ENCODE measurements at places on chromosomes 2 and 18.

DNA sequence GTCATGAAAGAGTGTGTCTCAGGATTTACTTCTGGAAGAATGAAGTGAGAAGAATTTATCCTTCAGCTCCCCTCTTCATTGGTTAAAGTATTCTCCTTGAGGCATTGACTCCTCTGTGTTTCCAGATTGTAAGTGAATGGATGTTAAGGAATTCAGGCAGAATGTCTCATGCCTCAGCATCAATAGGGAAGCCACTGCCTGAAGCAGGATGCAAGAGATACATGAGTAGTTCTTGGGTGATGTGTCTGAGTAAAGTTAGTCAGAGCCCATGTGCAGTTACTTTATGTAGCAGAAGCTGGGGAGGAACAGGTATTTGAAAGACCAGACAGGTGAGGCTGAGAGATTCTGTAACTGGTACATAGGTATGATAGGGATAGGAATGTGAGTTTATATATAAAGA is 34.0 kb upstream of the TMEFF2 start:
- no peak for DNase-seq

DNA sequence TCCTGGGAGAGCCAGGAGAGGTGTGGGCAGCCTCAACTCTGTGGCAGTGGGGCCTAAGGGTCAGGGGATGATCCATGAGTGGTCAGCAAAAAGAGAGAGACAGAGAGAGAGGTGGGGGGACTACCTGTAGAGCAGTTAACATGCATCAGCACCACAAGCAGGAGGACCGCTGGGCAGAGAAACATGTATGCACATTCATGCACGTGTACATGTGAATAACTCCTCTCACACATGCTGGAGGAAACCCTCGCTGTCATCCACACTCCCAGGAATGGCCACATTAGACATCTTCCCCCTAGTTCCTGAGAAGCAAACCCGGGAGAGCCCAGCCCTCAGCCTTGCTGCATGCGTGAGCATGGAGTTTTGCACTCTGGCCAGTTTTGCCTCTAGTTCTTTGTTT is 166.1 kb downstream of the SMAD7 start:
- no peak for DNase-seq

DNA sequence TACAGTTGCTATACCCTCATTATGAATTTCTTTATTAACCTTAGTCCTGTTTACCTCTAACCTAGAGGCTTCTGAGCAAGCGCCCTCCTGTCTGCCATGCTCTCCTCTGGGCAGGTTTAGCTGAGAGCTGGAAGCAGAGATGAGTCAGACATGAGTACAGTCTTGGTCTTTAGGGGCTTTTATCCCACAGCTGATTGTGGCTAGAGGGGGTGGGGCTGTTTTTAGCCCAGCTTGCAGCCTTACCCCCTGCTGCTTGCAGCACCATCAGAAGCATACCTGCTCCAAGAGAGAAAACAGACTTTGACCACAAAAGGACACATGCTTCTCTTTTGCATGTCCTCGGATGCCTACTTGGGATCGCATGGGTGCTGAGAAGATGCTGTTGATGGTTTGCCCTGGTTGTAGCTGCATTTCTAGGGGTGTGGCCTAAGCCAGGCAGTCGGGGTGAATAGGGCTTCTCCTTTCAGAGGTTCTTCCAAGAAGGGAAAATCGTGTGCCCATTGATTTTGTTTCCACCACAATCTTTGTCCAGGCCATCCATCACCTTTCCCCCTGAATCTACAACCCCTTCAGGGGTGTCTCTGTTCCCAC is 115.0 kb upstream of the LGALSL start:
- no peak for DNase-seq

GRCh38 chr2:121256720-121257479 is 28.1 kb downstream of the TFCP2L1 start:
- DNase-seq: no peak

DNA sequence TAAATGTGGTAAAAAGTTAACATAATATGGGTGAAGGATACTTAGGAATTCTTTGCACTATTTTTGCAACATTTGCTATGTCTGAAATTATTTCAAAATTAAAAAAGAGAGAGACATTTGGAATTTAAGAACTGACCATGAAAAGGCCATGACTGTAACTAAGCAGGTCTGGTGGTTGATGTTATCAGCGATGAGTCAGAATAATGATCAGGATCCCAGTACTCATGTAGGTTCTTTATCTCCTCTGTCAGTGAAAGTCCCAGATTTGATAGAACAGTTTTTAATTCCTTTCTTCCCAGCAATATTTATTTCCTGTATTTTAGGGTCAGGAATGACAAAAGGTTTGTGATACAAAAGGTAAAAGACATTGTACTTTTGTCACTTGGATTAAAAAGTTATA is 242.4 kb upstream of the ZNF521 start:
- no peak for DNase-seq
